ENCODE measurements at places on chromosomes 1 and 21.

DNA sequence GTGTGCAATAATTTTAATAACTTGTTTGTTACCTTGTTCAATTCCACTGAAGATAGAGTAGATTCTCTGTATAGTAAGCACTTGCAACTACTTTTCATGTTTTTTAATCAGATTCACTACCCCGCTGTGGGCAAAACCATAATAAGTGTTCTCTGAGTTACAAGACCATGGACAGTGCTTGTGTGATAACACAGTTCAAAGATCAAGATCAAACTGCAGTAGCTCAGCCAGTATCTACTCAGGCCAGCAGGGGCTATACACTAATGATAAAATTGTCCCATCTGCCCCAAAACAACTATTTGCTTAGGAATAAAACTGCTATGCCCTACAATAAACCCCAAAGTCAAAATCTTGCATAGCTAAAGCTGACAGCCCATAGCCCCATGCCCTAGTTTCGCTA lies 129.6 kb downstream of the LRRC7 start:
- DNase-seq, result no peak

GRCh38 chr21:43944078-43944633 lies 68.0 kb upstream of the TRAPPC10 start:
- DNase-seq, result no peak

DNA sequence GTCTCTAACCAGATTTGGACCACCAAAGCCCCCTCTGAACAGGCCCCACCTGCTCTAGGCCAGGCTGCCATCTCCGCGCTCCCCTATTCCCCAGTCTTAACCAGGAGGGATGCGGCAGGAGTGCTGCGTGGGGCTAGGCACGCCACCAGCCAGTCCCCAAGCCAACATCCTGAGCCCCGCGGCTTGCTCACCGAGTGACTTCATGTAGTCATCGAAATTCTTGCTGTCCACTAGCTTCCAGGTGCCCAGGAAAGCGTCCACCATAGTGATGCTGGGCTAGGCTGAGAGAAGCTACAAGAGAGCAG lies 173 bp downstream of the FABP3 start:
- DNase-seq, result no peak

DNA sequence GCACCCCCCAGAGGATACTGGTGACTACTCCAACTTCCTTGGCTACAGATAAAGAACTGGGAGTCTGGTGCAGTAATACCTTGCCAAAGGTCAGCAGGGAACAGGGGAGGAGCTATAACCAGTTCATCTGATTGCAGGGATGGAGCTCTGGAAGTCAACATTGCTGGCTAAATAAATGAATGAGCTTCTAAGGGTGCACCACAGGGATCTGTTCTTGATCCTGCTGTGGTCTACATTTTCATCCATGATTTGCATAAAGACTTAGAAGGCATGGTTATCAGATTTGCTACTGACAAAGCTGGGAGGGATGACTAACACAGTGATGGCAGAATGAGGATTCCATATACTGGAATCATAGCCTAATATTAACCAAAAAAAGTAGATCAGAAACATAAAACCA lies 18.3 kb downstream of the PLEKHA6 start:
- DNase-seq, result peak; percentile 76

- DNase-seq, result peak; percentile 61
Measured at GRCh38 chr1:184388319-184388889, 1.6 kb downstream of the C1orf21 start.

DNA sequence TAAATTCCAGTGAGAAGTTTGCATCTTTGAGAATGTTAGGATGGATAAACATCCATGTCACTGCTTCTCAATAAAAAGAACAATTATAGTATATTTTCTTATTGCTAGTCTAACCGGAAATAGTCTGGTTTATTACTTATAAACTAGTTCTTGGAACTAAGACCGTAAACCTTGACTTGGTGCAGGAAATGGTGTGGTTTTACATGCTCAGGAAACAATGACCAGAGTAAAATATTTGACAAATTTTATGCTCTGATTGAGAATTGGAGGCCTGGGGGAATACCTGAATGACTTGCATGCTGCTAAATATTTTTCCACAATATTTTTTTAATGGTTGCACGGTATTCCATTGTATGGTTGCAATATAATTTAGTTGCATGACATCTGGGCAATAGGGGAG lies 76.3 kb downstream of the XCL2 start:
- DNase-seq, result no peak

GRCh38 chr1:24302209-24302611 lies 16.9 kb upstream of the GRHL3 start:
- DNase-seq, result no peak

DNA sequence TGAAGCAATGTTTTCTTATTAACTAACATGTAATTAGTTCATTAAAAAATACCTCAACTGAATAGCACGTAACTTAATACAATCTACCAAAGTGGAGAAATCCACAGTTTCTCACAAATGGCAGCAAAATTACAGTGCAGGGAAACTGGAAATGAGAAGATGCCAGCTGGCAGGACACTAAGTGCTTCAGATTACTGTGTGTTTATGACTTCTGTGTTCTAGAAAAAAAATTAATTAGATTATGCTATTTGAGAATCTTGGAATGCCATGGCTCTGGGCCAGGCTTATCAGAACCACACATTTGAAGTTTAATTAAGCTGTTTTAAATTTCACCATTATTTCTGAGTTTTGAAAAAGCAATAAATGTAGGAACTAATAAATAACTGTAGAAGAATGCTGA lies 357.6 kb downstream of the TGFB2 start:
- DNase-seq, result peak; percentile 49

- no peak for DNase-seq
Measured at GRCh38 chr1:67997746-67998145, 52.7 kb downstream of the DIRAS3 start.

GRCh38 chr1:41682845-41683625 lies 198.6 kb upstream of the EDN2 start:
- no peak for DNase-seq

- DNase-seq, result no peak
Measured at GRCh38 chr1:998745-998994, 1.2 kb downstream of the HES4 start.

DNA sequence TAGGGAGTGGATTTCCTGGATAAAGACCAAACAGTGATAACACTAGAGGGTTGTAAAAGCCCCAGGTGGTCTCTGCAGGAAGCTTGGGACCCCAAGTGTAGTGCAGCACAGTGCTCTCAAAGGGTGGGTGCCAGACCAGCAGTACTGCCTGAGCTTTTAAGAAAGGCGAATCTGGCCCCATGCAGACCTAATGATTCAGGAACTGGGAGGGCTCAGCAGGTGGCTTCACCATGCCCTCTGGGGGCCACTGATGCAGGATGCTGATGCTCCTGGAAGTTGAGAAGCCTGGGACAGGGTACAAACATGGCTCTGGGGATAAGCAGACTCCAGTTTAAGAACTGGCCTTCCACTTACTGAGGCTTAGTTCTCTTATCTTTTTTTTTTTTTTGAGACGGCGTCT lies 29.1 kb upstream of the NEK2 start:
- DNase-seq, result no peak

DNA sequence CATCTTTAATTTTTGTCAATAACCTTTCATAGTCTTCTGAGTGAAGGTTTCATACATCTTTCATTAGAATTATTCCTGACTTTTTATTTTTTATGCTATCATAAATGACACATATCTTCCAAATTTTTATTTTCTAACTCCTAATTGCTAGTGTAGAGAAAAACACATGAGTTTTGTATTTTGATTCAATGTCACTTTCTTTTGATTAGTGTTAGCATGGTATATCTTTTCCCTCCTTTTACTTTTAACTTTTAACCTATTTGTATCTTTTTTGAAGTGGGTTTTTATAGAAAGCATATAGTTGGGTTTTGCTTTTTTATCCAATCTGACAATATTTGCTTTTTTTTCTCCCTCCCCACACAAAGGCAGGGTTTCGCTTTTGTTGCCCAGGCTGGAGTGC lies 43.2 kb downstream of the SDCCAG8 start:
- no peak for DNase-seq

DNA sequence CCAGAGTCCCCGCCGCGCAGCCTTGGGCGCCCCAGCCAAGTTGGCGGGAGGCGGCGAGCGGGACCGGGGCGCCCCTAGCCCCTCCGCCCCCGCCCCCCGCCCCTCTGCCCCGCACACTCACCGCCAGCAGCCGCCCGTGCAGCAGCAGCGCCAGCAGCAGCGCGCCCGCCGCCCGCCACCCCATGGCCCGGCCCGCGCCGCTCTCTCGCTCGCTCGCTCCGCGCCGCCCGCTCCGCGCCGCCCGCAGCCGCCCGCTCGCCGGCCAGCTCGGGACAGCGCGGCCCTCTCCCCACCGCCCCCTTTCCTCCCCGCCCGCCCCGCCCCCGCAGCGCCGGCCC lies at the start of gene HSPG2:
TSS of gene HSPG2 (minus strand) at position 277 of the 338 bp plus-strand sequence. CDS start at position 184, 93 bp downstream.
- no peak for DNase-seq

- DNase-seq, result no peak
Measured at GRCh38 chr1:3460672-3461131, 6.2 kb downstream of the ARHGEF16 start.

DNA sequence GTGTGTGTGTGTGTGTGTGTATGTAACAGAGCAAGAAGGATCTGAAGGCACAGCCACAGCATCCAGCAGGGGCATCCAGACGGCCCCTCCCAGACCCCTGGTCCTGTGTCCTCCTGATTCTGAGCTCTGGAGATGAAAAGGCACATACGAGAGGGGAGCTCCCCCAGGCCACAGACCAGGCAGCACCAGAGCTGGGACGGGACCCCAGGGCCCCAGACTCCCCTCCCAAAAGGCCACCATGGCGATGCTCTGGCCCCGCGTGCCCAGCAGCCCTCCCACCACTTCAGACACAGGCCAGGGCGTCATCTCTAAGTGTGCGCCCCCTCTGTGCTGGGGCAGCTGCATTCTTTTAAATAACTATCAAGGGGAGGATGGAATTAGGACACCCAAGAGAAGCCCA lies 245.8 kb downstream of the MATN1 start:
- no peak for DNase-seq

DNA sequence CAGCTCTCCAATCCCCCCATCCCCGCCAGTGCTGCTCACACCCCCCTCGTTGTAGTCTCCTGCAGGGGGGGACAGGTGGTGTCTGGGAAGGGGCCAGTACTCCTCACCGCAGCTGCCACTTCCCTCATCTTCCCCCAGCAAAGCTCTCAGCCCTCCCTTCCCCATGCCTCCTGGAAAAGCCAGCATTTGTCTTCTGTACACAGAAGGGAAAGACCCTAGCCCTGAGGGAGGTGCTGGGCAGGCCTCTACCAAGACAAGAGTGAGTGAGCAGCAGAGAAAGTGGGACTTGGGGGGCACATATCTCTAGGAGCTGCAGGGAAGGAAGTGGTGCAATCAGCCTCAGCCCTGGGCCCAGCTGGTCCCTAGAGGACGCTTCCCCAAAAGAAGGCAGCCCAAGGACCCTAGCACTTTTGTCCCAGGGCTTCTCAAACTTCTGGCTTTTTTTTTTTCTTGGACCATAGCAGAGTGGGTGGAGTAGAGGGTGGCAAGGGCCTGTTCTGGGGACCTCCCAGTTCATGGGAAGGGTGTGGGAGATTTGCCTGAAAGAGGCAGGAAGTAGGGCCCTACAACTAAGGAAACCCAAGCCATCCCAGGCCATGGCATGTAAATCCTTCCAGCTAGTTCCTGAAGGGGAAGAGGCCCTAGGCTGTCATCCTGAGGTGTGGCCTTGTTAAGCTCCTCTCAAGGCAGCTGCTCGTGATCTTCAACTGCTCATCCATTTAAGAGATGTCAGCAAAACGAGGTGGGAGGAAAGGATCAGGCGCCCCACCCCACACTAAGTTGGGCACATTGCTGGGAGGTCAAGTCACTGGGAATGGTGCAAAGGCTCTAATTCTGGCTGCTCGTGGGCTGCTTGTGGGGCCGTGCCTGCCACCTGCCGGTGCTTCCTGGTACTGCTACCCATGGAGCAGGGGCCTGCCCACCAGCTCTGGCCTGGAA lies 12.6 kb downstream of the ZC3H12A start:
- peak; percentile 63 for DNase-seq

DNA sequence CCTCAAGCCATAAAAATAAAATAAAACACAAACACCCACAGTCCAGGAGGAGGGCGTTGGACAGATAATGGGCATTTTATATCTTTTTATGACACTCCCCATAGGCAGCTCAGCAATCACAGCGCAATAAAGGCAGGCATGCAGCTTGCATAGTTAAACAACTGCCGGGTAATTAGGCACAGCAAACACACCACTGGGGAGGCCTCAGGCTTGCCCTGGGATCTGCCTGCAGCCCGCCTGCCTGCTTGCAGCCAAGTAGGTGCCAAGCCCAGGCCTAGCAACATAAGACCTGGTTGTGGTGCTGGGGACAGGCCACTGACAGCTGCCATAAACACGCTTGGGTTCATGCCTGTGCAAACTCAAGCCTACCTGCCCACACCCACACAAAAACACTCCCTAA lies 54.2 kb downstream of the DMAP1 start:
- peak; percentile 97 for DNase-seq

DNA sequence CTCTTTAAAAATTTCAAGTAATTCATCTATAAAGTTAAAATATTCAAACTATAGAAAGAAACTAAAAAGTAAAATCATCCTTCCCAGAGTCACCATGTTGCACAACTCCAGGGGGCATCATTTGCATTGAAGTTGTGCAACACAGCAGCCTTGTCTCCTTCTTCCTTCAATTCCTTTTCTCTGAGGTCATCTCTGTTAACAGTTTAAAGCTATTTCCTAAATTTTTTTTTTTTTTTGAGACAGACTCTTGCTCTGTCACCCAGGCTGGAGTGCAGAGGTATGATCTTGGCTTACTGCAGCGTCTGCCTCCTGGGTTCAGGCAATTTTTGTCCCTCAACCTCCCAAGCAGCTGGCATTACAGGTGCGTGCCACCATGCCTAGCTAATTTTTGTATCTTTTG lies 7.1 kb downstream of the RHBG start:
- DNase-seq, result no peak

GRCh38 chr1:242228991-242229390 lies 230.1 kb upstream of the MAP1LC3C start:
- DNase-seq, result no peak

DNA sequence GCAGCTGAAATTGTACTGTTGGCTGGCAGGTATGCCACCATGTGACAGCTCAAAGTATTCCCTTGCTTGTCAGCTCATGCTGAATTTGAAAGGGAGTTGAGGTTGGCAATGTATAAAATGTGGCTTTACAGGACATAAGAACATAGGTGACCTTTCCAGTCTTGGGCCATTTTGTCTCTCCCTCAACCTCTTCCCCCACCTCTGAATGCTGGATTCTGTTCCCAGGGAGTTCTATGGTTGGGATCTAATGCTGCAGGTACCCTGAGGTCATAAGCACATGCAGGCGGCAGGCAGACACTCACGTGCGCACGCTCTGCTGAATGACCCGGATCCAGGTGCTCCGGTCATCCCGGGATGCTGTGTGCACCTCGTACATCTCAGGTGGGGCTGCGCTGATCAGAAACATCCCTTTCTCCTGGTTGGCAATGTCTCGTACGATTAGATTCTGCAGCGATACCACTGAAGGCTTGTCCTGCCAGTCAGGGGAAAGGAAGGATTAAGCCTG lies 16.0 kb downstream of the RXFP4 start:
- no peak for DNase-seq

DNA sequence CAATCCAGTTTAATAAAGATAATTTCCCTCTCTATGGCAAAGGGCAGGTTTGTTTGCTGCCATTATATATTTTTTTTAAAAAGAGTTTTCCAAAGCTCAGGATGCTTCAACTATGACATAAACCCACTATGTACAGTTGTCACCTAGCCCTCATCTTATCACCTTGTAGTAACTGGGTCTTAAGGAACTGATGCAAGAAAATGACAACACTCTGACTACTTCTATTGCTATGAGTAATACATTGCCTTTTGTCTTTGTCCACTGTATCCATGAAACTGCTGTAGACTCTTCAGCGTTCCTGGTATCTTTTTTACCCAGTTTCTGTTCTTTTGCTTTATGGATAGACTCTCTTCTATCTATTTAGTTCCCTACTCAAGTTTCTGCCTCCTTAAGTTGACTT lies 586.5 kb downstream of the NEGR1 start:
- no peak for DNase-seq

- peak; percentile 67 for DNase-seq
Measured at GRCh38 chr1:18938707-18939070, 17.8 kb downstream of the IFFO2 start.
